ENCODE measurements at places on chromosomes 16 and 17. TPM values are rescaled to one million over a fixed set of nuclear protein-coding genes. Genes with fewer than 3 reads are reported as not detected.

DNA sequence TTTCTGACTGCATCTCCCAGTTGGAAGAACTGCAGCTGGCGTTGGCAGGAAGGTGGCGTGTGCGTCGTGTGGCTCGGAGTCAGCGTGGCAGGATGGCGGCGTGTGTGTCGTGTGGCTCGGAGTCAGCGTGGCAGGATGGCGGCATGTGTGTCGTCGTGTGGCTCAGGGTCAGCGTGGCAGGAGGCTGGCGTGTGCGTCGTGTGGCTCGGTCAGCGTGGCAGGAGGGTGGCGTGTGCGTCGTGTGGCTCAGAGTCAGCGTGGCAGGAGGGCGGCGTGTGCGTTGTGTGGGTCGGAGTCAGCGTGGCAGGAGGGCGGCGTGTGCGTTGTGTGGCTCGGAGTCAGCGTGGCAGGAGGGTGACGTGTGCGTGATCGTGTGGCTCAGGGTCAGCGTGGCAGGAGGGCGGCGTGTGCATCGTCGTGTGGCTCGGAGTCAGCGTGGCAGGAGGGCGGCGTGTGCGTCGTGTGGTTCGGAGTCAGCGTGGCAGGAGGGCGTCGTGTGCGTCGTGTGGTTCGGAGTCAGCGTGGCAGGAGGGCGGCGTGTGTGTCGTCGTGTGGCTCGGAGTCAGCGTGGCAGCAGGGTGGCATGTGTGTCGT, 38.3 kb downstream of the ZNF750 start:
- no peak overlapping the region for H3K27ac ChIP-seq
- peaks cover 22% of the 10 kb centered on the region for H3K4me1 ChIP-seq
- H3K27me3 ChIP-seq, result no peaks in the 10 kb centered on the region
- no peak overlapping the region for H3K4me3 ChIP-seq
- H3K36me3 ChIP-seq, result peaks cover 10% of the 10 kb centered on the region

DNA sequence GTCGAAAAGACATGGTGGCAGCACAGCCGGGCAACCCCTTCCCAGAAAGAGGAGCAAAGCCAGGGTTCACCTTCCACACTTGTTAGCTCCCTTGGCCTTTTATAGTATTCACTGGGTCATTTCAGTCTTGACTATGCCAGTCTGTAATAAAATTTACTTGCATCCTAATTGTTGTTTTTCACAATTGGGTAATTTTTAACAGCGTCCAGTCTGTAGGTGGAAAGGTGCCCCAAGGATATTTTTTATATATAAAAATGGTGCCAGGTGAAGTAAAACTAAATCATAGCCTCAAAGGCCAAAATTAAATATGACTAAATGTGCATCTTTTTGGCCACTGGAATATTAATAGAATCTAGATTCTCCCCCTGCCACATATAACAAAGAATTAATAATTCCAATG, at the start of gene KRT26:
Gene KRT26, minus strand, starts transcription at position 101 of the 400 bp plus-strand sequence. Its CDS starts 88 bp downstream, at position 13.
- no peaks in the 10 kb centered on the region for H3K36me3 ChIP-seq
- H3K4me1 ChIP-seq, result no peaks in the 10 kb centered on the region
- DNase-seq, result no peak
- no peak within 1 kb of the TSS for H3K4me3 ChIP-seq

DNA sequence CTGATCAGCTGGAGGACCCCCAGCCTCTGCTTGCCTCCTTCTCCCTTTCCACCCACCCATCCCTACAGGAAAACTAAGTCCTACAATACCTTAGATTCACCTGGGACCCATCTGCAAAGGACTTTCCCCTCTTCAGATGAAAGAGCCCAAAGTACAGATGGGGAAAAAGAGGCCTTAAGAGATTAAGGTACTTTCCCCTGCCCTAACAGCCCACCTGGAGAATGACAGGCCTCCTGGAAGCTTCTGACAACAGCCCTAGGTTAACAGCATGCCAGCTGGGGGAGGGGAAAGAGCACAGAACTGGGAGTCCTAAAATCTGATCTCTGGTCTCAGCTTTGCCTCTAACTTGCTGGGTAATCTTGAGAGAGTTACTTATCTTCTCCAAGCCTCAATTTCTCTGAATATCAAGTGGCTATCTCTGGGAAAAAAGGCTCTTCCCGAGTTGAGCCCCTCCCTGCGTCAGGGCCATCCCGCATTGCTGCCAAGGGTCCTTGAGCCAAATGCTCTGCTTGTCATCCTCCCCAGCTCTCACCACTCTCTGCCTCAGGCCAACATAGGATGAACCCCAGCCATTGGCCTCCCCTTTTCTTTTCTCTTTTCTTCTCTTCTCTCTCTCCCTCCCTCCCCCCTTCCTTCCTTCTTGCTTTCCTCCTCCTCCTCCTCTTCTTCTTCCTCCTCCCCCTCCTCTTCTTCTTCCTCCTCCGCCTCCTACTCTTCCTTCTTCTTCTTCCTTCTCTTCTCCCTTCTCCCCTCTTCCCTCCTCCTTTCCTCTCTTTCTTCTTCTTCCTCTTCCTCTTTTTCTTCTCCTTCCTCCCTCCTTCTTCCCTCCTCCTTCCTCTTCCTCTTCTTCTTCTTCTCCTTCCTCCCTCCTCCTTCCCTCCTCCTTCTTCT, 22.5 kb upstream of the SP6 start:
- no peak overlapping the region for H3K4me3 ChIP-seq
- H3K4me1 ChIP-seq, result no peaks in the 10 kb centered on the region
- peaks cover 45% of the 10 kb centered on the region for H3K27me3 ChIP-seq
- no peak overlapping the region for H3K27ac ChIP-seq

- H3K36me3 ChIP-seq, result peaks cover 25% of the 10 kb centered on the region
- H3K27ac ChIP-seq, result peak overlapping the region; percentile 86
- peak overlapping the region; percentile 88 for H3K4me3 ChIP-seq
- peaks cover 11% of the 10 kb centered on the region for H3K4me1 ChIP-seq
- no peaks in the 10 kb centered on the region for H3K27me3 ChIP-seq
These were observed 572 bp downstream of the PSMB6 start for GRCh38 chr17:4796552-4796920.

TVP23A gene
- total RNA-seq, result not detected

DNA sequence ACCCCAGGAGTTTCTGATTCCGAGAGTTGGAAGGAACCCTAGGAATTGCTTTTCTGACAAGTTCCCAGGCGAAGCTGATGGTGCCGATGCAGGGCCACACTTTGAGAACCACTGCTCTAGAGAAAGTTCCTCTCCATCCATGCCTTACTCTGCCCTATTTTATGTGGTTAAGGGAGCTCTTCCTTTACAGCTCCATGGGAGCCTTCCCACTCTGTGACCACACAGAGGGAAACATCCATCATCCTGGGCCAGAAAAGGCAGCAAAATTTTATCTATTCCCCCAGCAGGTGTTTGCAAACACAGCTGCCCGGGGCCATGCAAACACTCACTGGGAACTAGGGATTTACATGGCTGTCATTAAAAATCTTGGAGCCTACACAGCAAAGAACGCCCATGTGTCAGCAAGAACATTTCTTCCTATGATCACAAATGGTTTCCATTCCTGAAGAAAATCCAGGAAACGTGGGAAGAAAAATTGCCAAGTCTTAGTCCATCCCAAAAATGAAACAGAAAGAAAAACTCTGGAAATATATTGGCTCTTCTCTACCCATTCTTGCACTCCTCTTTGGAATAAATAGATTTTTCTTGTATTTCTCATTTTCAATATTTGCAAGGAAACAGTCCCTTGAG, 252.7 kb downstream of the PMP22 start:
- H3K27me3 ChIP-seq, result no peaks in the 10 kb centered on the region

FASN gene
- 16.3 TPM for total RNA-seq

DNA sequence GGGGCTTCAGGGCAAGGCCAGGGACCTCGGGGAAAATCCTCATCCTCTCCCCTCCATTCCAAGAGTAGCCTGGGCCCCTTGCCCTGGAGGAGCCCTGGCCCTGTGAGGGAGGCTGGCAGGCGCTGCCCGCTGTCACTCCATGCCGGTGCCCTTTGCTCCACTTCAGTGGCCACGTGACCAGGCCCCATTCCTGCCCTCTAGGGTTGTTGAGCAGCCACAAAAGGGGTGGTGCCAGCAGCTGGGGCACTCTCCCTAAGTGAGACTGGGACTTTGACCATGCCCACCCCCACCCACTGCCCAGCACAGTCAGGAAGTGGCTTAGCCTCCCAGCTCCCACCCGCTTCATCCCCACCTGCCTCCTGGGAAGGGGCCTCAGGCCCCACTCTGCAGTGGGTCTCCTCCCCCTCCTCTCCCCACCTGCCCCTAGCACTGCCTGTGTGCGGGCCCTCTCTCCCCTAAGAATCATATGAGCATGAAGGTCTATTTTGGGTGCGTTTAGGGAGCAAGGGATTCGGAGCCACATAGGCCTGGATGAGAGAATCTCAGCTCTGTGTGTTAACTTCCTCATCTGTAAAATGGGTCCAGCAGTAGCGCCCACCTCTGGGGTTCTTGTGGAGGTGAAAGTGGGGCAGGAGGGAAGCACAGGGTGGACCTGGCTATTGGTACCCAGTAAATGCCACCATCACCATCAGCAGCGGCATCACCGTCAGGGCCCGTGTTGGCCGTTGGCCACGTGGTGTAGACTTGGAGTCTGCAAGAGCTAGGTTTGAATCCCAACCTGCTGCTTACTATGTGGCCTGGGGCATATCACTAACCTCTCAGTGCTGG, 7.2 kb downstream of the PDK2 start:
- peak overlapping the region; percentile 96 for H3K27ac ChIP-seq
- H3K27me3 ChIP-seq, result no peaks in the 10 kb centered on the region

- H3K4me1 ChIP-seq, result no peaks in the 10 kb centered on the region
- no peak for DNase-seq
- H3K27me3 ChIP-seq, result no peaks in the 10 kb centered on the region
These were observed 54.9 kb downstream of the IKZF3 start for GRCh38 chr17:39809221-39809620.

All from gastrocnemius medialis (tissue), 4 donors.